ENCODE measurements at places on chromosomes 5 and 9.

GRCh38 chr5:41252036-41252435 lies 38.7 kb upstream of the C6 start:
- DNase-seq: no peak

GRCh38 chr5:130065617-130066016 lies 161.4 kb downstream of the CHSY3 start:
- DNase-seq: no peak

DNA sequence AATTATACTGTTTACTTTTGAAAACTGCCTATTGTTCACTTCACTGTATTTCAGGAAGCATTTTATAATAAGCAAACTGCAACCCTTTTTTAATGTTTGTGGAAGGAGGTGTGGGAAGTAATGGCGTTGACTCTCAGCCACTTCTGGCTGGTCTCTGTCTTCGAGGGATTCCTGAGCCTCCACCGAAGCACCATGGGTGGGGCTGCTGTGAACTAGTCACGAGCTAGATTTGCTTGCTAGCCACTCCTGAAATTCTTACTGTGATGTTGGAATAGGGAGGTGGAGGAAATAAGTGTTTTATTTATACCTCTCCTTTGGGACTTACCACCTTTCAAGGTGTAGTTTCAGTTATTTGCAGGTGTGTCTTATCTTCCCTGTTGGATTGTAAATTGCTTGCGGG lies 26.8 kb downstream of the PIP5K1B start:
- no peak for DNase-seq

DNA sequence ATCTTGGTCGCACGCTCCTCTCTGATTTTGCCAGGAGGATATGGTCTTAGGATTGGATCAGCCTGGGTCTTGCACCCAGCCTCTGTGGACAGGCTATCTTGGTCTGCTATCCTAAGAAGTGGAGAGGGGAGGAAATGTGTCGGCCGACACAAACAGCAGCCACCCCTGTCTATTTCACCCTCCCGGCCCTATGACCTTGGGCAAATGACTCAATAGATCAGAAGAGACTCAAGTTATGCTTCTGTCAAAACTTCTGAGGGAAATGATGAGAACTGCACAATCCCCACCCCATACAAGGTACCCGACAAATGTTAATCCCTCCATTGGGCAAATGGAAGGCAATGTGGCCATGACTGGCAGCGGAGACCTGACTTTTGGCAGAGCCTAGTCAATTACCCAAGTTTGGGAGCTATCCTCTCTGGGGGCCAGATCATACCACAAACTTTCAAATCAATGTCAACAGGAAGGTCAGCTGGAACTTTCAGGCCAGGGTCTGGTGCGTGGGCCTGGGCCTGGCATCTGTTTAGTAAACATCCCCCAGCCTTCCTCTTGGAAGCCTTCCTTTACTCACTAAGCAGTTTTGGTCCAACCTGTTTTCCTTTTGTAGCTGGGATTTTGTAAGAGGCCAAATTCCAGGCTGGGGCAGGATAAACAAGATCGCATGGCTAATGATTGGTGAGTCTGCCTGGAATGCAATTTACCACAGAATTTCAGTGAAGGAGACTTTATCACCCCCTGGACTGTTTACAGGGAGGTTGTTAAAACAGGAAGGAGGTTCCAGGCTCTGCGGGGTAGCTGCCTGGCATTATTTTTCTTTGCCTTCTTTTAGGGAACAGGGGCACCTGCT lies 64.2 kb upstream of the CPEB4 start:
- no peak for DNase-seq

- peak; percentile 13 for DNase-seq
These were observed 72.5 kb downstream of the AMBP start for GRCh38 chr9:114005371-114006154.

GRCh38 chr5:91367908-91368648 lies 15.0 kb downstream of the ARRDC3 start:
- no peak for DNase-seq

DNA sequence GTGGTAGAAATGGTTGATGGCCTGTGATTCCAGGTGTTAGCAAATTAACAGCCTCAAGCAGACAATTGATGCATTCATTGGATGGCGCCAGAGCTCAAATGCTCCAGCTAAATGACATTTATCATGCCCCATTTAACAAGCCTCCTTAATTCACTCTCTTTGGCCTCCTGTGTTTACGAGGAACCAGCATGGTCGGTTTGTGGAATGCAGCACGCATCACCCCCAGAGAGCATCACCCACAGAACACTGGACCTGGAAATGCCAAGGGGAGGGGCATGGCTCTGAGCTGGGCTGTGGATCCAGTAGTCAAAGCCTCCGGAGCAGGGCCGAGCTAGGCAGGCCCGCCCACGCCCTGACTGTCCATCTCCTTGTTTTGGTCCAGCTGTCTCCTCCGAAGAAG lies 434.0 kb downstream of the GADD45G start:
- DNase-seq: no peak

DNA sequence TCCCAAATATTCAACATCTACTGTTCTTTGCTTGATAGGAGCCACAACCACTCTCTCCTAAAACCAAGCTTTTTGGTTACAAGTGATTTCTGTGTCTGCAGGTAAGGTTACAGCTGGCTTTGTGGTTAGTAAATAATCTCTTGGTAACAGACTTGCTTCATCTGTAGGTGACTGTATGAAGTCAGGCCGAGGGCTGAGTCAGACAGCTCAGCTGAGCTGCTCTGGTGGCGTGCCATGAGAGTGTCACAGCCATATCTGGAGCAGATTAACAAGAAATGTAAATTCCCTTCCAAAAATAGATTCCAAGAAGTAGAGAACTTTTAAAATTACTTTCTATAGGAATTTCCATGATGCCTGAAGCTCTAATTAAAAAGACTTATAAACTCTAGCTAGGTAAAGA lies 23.7 kb upstream of the TAS2R1 start:
- no peak for DNase-seq

DNA sequence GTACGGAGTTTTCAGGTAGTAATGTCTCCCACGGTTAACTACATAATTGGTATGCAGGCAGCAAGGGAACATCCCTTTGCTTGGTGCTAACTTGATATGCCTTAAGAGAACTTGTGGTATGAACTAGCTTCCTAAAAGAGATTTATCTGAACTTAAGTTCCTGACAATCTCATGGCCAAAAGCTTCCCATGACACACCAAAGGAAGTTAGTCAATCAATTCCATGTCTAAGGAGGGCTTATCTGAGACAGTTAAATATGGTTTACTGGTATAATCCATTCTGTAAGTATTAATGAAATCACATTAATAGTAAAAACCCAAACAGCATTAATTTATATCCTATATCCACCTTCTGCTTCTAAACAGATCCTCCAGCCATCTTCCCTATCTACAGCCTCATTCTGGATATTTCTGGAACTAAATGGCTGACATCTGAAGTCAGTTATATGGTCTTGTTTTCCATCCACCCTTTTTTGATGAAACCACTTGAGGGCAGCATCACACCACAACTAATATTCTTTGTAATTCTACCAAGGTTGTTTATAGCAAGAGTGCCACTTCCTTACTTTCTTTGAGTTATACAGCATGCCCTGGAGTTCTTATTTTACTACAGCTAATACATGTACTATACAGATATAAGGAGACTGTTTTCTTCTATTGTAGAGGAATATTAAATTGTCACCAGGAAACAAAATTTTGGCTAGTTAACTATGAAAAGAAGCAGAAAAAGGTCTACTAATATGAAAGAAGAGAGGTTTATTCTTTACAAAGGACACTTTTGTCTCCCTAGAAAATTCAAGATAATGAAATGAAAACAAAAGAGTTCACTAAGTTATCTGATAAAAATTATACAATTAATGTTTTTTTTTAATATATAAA lies 34.7 kb downstream of the SHOC1 start:
- peak; percentile 45 for DNase-seq

DNA sequence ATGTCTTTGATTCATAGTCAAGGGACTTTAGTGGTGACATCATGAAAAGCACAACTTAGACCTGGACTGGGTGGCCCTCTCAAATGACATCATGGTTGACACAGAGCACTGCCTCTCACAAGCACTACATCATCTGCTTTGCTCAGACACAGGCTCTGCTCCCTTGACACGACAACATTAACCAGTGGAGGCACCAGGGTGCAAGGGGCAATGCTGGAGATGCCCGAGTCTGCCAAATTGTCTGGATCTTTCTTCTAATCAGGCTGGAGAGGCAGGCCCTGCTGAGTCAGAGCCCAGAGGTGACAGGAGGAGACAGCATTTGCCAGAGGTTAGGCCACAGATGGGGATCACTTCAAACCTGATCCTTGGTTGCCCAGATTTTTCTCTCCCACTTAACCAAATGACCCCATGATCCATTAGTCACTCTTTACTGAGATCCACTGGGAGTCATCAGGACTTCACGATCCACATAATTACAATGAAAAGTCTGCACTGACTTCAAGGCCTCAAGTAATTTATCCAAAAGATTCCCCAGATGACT lies 174.4 kb downstream of the SLIT3 start:
- DNase-seq: no peak

- DNase-seq: no peak
These were observed 262.3 kb downstream of the TAF11L14 start for GRCh38 chr5:17896605-17897004.

- no peak for DNase-seq
These were observed 30.2 kb upstream of the C6 start for GRCh38 chr5:41243558-41243957.

GRCh38 chr9:18622186-18622836 lies 148.4 kb downstream of the ADAMTSL1 start:
- DNase-seq: no peak

DNA sequence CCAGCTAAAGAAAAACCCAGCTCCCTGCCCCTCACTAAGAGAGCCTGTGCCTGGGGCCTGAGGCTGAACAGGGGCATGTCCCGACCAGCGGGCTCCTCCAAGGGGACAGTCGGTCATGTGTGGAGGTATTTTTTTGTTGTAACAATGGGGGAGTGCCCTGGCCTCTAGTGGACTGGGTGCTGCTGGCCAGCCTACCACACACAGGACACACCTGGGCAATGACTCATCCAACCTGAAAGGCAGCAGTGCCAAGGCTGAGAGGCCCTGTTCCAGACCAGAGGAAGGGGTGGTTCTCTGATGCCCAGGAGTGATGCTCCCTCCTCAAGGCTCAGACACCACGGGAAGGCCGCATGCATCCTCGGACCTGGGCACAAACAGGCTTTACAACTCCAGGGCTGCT lies 181.5 kb downstream of the OLFM1 start:
- DNase-seq: no peak

DNA sequence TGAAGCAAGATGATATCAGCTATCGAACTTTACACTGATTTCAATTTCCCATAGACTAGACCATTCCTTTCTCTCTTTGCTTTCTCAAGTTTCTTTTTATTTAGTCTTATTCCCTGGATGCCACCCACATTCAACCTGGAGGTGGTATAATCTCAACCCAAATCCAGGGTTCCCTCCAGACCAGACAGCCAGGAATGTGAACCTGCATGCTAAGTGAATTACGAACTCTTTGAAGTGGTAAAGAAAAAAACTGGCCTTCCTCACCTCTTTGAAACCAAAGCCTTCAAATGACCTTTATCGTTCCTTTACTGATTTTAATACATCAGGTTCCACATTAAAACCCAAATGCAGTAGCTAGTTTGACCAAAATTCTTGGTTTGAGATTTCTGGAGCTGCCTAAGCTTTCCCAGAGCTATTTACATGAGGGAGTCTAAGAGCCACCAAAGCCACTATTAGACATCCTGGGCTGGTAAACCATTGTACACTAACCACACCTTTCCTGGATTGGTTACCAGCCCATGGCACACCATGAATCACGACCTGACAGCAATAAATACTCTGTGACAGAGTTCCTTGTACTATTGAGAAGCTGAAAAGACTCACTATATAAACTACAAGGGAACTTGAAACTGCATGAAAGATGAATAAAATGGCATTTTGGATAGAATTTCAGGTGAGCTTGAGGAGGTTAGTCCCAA lies 323.7 kb downstream of the ADAMTS6 start:
- no peak for DNase-seq

- DNase-seq: no peak
These were observed 6.2 kb upstream of the TNFSF8 start for GRCh38 chr9:114936581-114936980.

DNA sequence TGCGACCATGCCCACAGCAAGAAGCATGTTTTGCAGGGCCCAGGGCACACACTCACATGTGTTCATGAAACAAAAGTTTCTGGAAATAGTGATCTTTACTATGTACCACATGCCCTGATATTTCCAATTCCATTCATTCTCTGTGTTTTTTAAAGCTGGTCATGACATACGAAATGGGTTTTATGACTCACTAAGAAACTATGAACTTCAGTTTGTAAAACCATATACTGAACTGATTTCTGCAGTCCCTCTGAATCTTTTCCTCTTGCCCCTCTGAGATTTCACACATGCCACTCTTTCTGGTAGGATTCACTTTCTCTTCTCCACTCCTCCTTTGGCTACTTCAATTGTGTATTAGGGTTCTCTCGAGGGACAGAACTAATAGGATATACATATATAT lies 416.1 kb upstream of the TRPC7 start:
- no peak for DNase-seq

DNA sequence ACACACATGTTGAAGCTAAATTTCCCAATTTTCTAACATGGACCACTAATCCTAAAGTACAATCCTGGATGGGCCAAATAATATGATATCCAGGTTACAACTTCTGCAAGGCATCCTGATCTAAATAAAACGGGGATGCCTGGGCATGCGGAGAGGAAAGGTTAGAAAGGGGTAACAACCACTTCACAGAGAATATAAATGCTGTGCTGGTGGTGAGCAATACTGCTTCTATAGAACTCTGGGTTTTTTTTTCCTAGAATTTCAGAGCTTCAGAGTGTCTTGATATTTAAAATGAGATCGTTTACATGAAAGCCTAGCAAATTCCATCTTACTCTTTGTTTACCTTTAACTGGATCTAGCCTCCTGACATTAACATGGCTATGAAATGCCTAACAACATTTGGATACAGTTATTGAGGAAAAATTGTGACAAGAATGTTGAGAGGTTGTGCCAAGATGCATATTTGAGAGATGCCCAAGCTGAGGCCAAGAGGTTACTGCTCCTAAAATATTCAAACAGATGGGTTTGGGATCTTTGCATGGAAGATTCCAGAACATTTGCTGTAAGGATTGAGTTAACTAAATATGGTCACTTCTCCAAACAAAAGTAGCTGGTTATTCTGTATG lies 22.4 kb downstream of the TNFAIP8 start:
- DNase-seq: no peak

DNA sequence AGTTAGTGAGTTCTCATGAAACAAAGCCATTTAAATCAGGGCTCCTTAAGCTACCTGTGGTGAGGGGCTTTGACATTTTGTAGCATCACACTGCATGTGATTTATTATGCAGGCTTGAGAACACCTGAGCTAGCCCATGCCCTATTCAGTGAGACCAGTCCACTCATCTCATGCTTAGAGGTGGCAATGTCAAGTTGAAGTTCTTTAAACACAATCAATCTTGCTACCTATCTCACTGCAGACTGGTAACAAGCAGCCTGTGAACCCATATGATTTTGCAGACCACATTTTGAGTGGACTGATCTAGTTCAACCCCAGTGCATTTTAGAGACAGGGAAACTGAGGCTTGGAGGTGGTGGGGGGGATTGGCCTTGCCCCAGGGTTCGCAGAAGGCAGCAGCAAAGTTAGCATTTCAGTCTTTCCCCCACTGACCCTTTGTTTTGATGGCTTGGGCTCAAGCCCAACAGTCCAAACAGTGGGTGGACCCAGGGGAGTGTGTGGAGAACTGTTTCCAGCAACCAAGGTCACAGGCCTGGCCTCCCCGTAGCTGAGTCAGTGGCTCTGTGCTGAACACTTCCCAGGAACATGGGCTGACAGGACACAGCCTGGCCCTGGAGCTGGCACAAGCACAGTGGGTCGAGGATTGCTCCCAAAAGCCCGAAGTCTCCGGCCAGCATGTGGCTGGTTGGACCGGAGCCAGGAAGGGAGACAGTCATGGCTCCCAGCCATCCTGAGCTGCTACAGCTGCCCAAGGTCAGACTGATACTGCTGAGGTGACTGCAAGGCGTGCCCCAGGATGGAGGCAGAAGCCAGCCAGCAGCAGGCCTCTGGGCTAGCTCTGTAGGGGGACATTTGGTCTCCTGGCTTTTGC lies 95.3 kb downstream of the RGS3 start:
- no peak for DNase-seq
